Karpas-422 (cell line): ENCODE measurements at places on chromosomes 5 and 9.

GRCh38 chr5:59810041-59810440 lies 83.5 kb downstream of the PDE4D start:
- peak; percentile 82 for DNase-seq

- DNase-seq, result no peak
Measured at GRCh38 chr9:99046542-99047071, 58.3 kb upstream of the TGFBR1 start.

GRCh38 chr5:168929656-168930055 lies 350.5 kb upstream of the PANK3 start:
- DNase-seq, result no peak

GRCh38 chr9:134404376-134405358 lies 78.4 kb downstream of the RXRA start:
- no peak for DNase-seq

DNA sequence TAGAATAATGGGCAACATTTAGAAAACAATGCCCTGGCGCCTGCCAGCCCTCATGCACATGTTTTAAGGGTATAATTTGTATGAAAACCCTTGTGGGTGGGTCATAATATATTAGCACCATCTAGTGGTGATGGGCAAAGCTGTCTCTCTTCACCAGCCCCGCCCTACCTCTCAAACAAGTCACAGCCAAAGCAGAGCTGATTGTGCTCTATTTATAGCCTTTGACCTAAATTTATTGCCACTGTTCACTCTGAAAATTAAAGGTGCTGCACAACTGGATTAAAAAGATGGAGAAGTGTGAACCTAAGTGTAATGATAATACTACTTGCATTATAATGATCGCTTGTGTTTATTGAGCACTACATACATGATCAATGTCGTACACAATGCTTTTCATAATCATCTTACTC lies 131.9 kb upstream of the ANKH start:
- DNase-seq, result peak; percentile 80
